ENCODE measurements at places on chromosomes 16 and 17.

- DNase-seq: no peak
These were observed 187.8 kb downstream of the RAB11FIP4 start for GRCh38 chr17:31579265-31579664.

- DNase-seq: no peak
These were observed 103.9 kb upstream of the CHMP6 start for GRCh38 chr17:80887639-80888175.

DNA sequence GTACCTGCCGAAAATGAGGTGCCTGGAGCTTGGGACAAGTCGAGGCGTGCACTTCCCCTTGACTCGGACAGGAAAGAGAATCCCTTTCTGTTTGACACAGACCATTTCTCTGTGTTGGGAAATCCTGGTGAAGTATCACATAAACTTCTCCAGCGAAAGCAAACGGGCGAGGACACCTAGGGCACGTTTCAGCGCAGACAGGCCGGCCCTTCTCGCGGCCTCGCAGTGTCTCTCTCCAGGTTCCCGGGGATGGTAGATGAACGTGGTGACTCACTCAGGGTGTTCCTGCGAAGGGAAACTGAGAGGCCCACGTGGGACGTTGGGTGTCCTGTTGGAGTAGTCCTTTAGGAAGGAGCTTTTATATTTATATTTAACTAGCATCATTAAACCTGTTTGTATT, 36.3 kb upstream of the ZNF750 start:
- DNase-seq: no peak

GRCh38 chr17:73497721-73498120, 146.5 kb downstream of the SDK2 start:
- no peak for DNase-seq

DNA sequence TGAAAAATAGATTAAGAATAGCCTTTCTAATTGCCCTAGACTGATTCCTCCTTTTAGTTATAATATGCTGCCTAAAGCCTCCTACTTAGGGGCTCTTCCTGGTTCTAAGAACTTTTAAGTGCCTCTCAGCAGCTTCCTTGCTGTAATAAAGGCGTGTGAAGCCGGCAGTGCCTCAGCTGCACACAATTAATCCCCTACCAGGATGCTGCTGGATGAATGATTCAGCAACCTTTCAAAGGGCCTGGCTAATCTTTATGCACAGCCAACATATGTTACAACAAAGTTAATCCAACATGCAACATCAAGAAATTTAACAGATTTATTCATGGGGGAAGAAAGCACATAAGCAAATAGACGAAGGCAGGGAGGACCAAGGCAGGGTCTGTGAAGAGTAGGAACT, 145.2 kb downstream of the PMP22 start:
- DNase-seq: no peak

All from activated CD4-positive, alpha-beta T cell treated with anti-CD3 and anti-CD28 coated beads, Interleukin-2, amount 10 ng/mL, durations not matched to agents 7 days and 5 days (primary cell).